ENCODE measurements at places on chromosomes 16 and 17.

- no peak for DNase-seq
These were observed 17.1 kb upstream of the FAM83G start for GRCh38 chr17:19021622-19022083.

- no peak for DNase-seq
These were observed 18.9 kb downstream of the ARHGAP17 start for GRCh38 chr16:24996301-24996700.

GRCh38 chr16:64693946-64694345, 427.9 kb downstream of the CDH11 start:
- no peak for DNase-seq

GRCh38 chr16:51710186-51710585, 559.1 kb upstream of the SALL1 start:
- no peak for DNase-seq

DNA sequence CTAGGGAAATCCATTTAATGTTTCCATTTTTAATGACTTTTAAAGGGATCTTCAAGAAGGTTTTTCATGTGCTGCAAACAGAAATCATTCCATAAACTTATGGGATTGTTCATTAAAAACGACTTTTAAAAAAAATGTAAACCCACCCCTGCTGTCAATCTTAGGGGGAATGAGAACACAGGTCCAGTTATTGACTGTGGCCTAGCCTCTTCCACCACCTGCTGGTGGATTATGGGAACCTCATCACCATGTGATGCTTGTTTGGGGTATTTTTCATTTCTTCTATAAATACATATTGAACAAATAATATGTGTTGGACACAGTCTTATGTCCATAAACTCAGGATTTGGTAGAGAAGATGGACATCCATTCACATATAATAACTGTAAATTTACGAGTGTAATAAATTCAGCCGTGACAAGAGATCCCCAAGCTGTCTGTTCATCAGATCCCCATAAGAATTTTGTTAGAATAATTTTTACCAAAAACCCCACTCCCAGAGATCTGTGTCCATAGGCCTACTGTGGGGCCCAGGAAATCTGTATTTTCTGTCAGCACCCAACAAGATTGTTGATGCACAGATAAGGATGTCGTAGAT, 42.0 kb upstream of the TMC5 start:
- peak; percentile 35 for DNase-seq

DNA sequence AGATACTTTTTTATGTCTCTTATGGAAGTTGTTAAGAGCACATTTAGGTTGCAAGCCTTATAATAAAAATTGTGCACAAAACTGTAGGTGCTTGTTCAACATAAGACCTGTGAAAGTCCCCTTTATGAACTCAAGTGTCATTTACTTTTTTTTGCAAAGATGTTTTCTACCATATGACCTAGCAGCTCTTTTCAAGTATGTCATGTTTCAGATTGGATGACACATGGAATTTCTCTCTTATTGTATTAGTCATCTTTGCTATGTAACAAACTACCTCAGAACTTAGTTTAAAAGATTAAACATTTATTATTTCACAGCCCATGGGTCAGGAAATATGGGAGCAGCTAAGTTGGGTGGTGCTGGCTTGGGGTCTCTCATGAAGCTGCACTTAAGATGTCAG, 57.9 kb downstream of the PHKB start:
- no peak for DNase-seq

GRCh38 chr17:1147664-1148063, 32.1 kb downstream of the ABR start:
- peak; percentile 60 for DNase-seq

DNA sequence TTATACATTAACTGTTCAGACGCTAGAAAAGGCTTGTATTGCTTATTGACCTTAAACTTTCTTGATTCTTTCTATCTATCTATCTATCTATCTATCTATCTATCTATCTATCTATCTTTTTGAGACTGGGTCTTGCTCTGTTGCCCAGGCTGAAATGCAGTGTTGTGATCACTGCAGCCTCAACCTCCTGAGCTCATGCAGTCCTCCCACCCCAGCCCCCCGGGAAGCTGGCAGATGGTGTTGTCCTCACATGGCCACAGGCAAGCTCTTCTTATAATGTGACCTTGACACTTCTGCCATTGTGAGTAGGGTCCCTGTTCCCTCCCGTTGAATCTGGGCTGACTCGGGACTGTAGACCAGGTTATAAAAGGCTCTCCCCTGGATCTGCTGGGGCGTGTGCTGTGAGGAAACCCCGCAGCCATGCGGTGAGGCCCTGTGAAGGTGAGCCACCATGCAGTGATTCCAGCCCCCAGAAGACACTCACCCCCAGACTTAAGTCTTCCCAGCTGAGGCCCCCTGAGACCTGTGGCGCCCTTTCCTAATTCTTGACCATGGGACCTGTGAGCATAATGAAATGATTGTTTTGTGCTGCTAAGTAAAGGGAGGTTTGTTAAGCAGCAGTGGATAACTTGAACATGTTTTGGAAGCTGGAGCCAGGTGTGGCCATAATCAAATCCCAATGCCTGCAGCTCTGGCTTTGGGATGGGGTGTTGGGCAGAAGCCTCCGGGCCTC, 54.3 kb downstream of the RPTOR start:
- no peak for DNase-seq

GRCh38 chr16:73050201-73051099, 2.5 kb upstream of the ZFHX3 start:
- DNase-seq, result no peak

DNA sequence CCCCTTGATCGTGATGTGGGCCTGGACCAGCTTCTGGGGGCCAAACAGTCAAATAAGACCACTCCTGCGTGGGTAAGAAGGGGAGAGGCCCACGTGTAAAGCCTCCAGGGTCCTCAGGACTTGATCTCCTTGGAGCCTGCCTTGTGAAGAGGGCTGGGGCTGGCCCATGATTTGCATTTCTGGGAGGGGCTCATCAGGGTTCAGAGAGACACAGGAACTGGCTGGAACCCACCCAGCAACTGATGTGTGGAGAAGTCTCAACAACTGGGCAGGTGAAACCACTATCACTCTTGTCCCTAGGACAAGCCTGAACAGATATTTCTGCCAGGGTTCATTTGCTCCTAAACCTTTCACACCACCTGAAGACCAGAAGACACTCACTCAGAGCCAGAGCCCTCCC, 214.7 kb downstream of the ZNF423 start:
- no peak for DNase-seq

DNA sequence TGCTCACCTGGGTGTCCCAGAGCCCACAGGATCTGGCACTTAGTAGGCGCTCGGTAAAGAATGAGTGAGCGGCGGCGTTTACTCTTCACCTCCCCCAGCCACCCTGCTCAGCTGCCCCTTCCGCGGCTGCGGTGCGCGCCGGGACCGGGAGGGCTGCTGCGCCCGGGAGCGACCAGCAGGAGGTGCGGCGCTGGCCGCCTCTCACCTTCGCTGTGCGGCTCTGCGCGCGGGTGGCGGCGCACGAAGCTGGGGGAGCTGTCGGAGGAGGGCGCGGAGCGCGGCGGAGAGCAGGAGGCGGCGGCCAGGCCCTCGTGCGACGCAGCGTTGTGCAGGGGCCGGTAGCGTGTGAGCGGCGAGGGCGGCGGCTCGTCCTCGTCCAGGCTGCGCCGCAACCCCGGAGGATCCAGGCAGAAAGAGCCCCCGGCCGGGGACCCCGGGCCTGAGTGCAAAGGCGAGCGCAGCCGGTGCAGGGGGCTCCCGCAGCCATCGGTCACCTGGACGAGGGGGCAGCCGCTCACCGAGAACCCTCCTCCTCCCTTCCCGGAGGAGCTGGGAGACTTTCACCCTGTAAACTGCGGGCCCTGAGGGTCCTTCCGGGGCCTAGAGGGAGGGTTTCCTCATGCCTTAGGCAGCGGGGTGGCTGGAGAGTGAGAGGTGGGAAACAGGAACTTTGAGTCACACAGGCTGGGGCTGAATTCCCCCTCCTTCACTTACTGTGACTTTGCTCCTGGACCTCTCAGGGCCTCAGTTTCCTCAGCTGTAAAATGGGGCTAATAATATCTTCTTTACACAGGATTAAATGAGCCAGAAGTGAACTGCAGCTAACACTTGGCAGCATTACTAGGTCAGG, 12.5 kb downstream of the SAMD14 start:
- no peak for DNase-seq

DNA sequence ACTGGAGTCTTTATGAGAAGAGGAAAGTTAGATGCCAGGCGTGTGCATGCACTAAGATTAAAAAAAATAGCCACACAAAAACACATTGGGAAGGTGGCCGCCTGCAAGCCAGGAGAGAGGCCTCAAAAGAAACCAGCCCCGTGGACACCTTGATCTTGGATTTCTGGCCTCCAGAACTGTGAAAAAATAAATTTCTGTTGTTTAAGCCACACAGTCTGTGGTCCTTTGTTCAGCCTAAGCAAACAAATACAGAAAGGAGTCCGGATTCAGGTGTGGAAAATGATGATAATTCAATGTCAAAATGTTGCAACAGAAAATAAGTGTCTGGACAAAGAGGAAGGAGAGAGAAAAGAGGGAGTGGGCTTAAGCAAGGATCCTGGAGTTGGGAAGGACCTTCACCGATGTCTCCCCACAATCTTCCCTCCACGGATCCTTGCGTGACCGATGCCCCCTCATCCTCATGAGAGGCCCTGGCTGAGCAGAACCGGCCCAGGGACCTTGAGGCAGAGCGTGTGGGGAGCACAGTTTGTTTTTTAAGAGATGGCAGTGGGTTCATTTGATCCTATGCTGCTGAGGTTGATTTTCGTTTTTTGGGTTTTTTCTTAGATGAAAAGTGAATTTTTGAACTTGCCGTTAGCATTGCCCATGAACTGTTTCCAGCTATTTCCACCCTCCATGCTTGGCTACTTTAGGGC, 133.2 kb downstream of the IRX3 start:
- DNase-seq, result no peak

- peak; percentile 65 for DNase-seq
These were observed 20.0 kb upstream of the LRRC75A start for GRCh38 chr17:16512011-16512410.

DNA sequence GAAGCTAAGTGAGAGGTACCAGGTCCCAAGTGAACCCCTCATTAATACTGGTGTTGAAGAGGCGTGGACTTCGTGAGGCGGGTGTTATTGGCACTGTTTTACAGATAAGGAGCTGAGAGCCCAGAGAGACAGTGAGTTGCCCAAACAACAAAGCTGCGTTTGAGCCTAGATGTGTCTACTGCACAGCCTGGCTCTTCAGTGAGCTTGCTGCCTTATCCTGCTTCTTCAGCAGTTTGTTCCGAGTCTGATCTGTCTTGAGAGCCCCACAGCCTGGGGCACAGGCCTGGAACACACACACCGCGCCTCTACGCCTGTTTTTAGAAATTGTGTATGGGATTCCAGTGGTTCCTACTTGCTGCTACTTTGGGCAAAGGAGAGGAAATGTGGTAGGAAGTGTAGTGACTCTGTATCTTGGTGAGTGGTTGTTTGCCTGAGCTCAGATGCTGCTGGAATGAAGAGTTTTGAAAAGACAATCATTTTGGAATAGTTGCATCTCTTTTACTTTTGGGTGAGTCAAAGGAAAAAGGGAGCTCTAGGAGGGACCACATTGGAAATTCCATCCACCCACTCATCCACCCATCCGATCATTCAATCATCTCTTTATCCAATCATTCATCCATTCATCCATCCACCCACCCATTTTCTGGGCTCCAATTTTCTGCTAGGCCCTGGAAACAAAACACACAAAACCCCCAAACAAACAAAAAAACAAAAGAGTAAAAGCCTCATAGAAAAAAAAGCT, 22.3 kb upstream of the PLCG2 start:
- DNase-seq, result no peak

DNA sequence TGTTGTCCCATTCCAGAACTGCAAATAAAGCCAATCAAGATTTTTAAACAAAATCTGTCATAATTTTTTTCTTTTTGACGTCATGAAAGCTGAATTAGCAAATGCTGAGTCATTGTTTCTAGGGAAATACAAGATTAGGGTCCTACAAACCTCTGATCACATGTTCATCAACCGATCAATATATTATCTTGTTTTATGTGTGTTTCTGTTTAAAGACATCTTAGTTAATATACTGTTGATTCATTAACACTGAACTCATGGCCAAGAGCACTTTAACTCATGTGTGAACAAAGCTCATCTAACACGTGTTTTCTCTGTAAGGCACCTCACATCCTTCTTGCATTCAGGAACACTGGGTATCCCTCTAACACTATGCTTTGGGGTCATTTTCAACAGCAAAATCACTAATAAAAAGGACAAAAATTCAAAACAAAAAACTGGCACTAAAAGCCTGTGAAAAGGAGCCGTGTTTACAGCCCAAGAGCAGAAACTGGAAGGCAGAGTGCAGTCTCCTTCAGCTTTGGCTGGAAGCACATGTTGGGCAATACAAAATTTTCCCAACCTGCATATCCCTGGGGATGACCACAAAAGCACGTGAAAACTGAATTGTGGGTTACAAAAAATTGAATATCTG, 102.5 kb downstream of the PARN start:
- DNase-seq, result no peak

GRCh38 chr16:64365448-64365931, 756.4 kb downstream of the CDH11 start:
- DNase-seq, result no peak

DNA sequence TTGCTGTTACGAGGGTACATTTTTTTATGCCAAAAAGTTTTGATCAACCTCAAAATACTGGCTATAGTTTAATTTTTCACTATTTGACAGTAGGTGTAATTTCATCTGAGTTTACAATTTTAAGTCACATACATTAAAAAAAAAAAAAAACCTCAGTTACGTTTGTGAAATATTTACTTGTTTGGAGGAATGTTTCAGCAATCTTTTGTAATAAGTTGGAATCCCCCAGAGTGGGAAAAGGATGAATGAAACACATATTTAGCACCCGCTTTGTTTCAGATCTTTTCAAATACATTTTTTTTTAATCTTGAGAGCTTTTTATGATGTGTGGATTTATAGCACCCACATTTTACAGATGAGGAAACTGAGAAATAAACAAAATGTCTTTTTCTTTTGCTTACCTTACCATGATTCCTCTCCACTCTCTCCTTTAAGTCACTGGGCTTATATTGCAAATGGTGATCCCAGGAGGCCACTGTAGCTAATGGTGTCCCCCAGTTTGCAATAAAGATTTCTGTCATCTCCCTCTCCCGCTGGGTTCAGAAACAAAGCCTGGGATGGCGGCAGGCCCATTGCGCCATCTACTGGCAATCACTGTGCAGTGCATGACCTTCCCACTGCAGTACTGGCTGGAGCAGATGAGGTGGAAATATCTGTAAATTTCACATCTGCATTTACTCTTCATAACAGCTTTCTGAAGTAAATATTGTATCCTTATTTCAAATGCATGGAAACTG, 27.7 kb downstream of the TBC1D3B start:
- DNase-seq, result peak; percentile 24

- no peak for DNase-seq
These were observed 317.2 kb upstream of the MYOCD start for GRCh38 chr17:12348476-12348875.

- no peak for DNase-seq
These were observed 56.2 kb downstream of the RPH3AL start for GRCh38 chr17:296379-296778.

GRCh38 chr17:81302861-81303333, 7.8 kb upstream of the SLC38A10 start:
- DNase-seq, result no peak

GRCh38 chr17:17667947-17668346, 13.3 kb upstream of the RAI1 start:
- DNase-seq, result no peak

GRCh38 chr16:1818873-1819525, 7.6 kb downstream of the HAGH start:
- no peak for DNase-seq
